ENCODE measurements at places on chromosomes 11 and 22. TPM values are rescaled to one million over a fixed set of nuclear protein-coding genes. Genes with fewer than 3 reads are reported as not detected.

The DRG1 gene
- 71.0 TPM for polyA plus RNA-seq

GRCh38 chr11:78708388-78708787, 133.7 kb upstream of the NARS2 start:
- no peak for DNase-seq

The BTBD18 gene
- polyA plus RNA-seq, result 0.39 TPM

DNA sequence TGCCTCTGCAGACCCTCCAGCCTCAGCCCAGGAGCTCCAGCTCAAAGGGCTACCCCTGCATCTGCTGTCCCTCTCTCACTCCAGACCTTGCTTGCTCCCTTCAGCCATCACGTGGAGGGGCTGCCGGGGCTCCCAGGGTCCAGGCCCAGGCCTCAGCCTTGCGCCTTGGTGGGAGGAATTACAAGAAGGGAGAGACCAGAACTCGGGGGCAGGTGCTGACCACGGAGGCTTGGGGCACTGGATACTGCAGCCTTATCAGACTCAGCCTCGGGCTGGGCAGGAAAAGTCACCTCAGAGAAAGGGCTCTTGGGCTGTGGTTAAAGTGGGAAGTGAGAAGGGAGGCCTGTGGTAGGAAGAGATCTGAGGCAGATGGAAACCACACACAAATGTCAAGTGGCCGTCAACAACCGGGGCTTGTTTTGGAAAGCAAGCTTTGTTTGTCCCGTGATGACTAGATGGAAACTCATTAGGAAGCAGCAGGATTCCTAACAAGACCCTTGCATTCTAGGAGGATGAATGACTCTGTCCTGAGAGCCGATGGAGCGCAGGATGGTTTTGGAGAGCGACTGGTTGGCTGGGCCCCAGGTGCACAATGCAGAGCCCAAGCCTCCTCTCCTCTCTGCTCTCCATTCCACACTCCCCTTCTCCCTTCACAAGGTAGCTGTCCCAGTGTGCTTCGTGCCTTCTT, 1321.7 kb downstream of the TBC1D22A start:
- DNase-seq, result no peak

- DNase-seq, result no peak
Measured at GRCh38 chr22:43476341-43476740, 64.5 kb downstream of the MPPED1 start.

- DNase-seq, result peak; percentile 43
Measured at GRCh38 chr22:39967103-39967829, 7.1 kb downstream of the TMA7B start.

GRCh38 chr11:108500721-108501120, 2.5 kb upstream of the POGLUT3 start:
- DNase-seq, result no peak

DNA sequence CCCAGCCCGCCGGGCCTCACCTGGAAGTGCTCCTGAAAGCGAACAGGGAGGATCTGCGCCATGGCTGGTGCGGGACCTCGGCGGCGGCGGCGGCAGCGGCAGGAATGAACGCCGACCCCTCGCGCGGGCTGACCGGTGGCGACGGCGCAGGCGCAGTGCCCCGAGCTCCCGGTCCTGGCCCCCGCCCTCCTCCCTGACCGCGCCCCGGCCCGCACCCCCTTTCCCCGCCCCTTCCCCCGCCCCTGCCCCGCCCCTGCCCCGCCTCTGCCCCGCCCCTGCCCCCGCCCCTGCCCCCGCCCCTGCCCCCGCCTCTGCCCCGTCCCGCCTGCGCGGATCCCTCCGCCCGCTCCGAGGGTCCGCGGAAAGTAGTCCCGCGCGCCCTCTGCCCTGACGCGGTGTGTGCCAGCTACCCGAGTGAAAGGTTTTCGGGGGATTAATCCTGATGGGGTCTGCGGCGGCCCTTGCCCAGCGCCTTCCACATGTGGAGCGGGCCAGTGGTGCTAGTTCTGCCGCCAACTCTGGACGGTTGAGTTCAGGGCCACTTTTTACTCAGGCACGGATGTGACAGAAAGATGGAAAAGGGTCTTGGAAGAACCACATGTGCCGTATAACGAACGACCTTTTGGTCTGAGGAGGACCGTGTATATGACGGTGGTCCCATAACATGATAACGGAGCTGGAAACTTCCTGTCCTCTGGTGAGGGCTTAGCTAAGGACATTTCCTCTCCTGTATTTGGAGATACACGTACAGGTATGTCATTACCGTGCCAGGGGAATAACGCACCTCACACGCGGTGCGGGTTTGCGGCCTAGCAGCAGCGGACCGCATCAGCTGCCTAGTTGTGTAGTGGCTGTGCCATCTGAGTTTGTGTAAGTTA, at the start of gene CLTCL1:
TSS of gene CLTCL1 (minus strand) at position 140 of the 878 bp plus-strand sequence. CDS start at position 62, 78 bp downstream.
- DNase-seq, result peak; percentile 94

The CARD18 gene
- not detected for polyA plus RNA-seq

- DNase-seq, result no peak
Measured at GRCh38 chr22:25077964-25078363, 121.7 kb upstream of the CRYBB3 start.

The FJX1 gene
- polyA plus RNA-seq, result 34.8 TPM

GRCh38 chr22:41459431-41459830, 9.1 kb downstream of the PHF5A start:
- no peak for DNase-seq

DNA sequence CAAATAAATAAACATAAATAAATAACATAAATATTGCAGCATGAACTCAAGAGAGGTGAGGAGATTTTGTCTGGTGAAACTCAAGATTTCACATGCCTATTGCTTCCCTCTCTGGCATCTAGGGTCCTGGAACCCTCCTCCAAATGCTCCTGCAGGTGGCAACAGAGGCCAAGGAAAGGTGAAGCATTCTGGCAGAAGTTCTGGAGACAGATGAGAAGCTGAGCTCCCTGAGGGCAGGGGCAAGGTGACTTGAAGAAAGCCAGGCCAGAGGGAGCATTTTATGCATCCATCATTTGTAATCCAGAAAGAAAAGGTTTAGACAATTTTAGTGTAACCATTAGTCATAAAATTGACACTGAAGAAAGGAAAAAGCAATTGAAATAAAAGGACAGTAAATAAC, 64.9 kb downstream of the ENDOD1 start:
- DNase-seq, result peak; percentile 71

DNA sequence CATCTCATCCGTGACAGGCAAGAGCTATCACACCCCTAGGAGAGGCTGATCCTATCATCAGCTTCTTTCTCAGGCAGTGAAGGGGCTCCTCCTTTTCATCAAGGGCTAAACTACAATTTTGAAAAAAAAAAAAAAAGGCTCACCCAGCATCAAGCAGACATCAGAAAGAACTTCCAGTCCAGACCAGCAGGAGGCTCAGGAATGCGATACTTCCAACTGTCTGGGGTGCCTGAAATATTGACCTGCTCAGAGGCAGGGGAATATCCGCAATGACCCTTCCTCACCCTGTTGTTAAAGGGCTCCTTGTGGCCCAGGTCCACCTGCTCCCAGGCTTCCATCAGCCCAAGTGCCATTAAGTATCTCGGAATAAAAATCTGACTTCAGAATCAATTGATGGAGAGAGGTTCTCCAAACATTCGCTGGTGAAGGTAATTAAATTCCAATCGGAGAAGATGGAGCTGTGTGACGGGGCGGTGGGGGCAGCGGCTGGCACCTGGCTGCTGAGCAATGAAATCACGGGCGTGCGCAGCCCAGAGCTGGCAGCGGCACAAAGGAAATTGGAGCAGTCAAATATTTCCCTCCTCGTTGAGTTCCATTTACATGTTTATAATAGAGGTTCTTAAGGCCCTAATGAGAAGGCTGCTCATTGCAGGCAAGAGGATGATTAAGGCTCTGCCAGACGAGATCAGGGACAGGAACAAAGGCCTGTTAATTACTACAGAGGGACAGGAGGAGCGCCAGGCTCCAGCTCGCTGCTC, 69.0 kb upstream of the THY1 start:
- no peak for DNase-seq

DNA sequence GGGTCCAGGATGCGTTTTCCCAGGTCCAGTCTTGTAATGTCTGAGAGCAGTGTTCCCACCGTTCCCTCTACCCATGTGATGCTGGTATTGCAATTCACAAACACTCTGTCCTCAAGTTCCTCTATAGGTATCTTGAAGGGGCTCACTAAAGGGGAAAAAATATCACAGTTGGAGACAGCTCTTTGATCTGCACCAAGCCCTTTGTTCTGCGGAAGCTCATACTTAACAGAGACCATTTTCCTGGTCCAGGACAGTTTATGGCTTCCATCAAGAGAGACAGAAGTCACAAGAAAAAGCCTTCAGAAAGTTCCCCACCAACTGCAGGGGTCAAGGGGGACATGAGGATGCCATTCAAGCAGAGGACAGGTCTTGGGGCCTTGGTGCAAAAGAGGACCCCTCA, 2.1 kb downstream of the CD3D start:
- DNase-seq, result no peak

GRCh38 chr22:20080445-20080775, 369 bp downstream of the DGCR8 start:
- peak; percentile 86 for DNase-seq

The RGL4 gene
- 0.68 TPM for polyA plus RNA-seq

The KDM4E gene
- polyA plus RNA-seq, result not detected

DNA sequence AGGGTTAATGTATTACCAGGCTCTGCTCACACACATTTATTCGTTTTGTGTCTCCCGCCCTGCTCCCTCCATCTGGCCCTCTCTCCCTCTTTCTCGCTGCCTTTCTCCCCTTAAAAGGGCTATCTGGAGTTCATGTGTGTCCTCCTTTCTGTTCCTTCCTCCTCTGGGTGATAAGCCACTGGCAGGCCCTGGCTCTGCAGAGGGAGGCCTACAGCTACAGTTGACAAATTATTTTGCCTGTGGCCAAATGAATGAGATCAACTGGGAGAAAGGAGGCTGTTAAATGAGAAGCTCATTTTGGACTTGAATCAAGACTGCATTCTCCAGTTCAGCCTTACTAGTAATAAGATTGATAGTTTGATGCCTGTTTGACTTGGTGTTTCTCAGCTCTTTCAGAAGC, 17.5 kb upstream of the OPCML start:
- no peak for DNase-seq

GRCh38 chr11:119747868-119748660, 19.1 kb upstream of the NECTIN1 start:
- DNase-seq, result no peak

The FAM111B gene
- 2.2 TPM for polyA plus RNA-seq

The OR2D2 gene
- polyA plus RNA-seq, result not detected

DNA sequence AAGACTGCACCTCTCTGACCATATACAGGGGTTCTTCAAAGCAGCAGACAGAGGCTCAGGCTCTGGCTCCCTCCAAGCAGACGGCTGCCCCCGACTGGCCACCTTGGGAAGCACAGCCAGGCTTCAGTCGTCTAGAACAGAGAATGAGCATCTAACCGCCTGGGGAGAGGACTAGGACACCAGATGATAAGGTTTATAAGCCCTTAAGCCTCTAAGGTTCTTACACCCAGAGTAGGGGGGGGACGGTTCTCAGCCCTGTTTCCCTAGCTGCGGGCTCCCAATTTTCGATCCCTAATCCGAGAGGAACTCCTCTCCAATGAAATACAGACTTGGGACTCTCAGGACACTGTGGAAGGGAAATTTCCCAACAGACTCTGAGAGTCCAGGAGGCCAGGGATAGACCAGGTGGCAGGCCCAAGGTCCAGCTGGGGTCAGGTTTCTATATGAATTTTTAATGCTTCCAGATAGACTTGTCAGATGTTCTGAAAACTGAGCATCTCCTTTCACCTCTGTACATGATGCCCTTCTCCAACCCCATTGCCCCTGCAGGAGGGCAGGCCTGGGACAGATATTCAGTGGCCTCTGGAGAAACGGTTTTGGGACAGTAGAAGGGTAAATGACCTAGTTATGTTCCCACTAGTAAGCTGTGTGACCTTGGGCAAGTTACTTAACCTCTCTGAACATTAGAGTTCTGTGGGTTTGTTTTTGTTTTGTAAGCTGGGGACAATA, 20.2 kb downstream of the RTN4RL2 start:
- DNase-seq, result peak; percentile 78

GRCh38 chr22:33896154-33896553, 24.1 kb downstream of the LARGE1 start:
- DNase-seq, result no peak

The OR56A1 gene
- polyA plus RNA-seq, result not detected
